ENCODE measurements at places on chromosomes 16 and 17. TPM values are rescaled to one million over a fixed set of nuclear protein-coding genes. Genes with fewer than 3 reads are reported as not detected.

SOX9 gene
- total RNA-seq, result 1.8 TPM

ABCC11 gene
- total RNA-seq, result under 0.01 TPM

TNFRSF13B gene
- total RNA-seq, result not detected

CFAP119 gene
- total RNA-seq, result 0.36 TPM

ARL2BP gene
- 126 TPM for total RNA-seq

MT1M gene
- total RNA-seq, result 1.6 TPM

P2RX5 gene
- total RNA-seq, result not detected

TBC1D3H gene
- not detected for total RNA-seq

NEUROD2 gene
- total RNA-seq, result not detected

ABCC6 gene
- 2.2 TPM for total RNA-seq

KRT39 gene
- total RNA-seq, result not detected

NXPH3 gene
- 0.49 TPM for total RNA-seq

ZNF232 gene
- 4.3 TPM for total RNA-seq

GRAPL gene
- total RNA-seq, result not detected

ZNF276 gene
- total RNA-seq, result 18.5 TPM

TBC1D3E gene
- not detected for total RNA-seq

TPSD1 gene
- total RNA-seq, result not detected

RBBP6 gene
- 39.3 TPM for total RNA-seq

ITGAL gene
- total RNA-seq, result not detected

CES3 gene
- total RNA-seq, result 0.16 TPM

NXN gene
- total RNA-seq, result 124 TPM

KRTAP9-4 gene
- not detected for total RNA-seq

SPG7 gene
- total RNA-seq, result 146 TPM

PLD6 gene
- 5.0 TPM for total RNA-seq

CORO1A gene
- total RNA-seq, result 0.49 TPM

ZNF205 gene
- total RNA-seq, result 21.1 TPM

USP43 gene
- 0.49 TPM for total RNA-seq

PTX4 gene
- total RNA-seq, result 0.16 TPM

MT1G gene
- total RNA-seq, result not detected

SLC2A4 gene
- under 0.01 TPM for total RNA-seq

TERF2IP gene
- total RNA-seq, result 32.5 TPM

CHAD gene
- not detected for total RNA-seq

ZNF469 gene
- total RNA-seq, result 3.1 TPM

WDR45B gene
- total RNA-seq, result 74.0 TPM

NACA2 gene
- not detected for total RNA-seq

TBC1D3C gene
- not detected for total RNA-seq
